AG04449 (cell line): ENCODE measurements at places on chromosomes 13 and 19.

DNA sequence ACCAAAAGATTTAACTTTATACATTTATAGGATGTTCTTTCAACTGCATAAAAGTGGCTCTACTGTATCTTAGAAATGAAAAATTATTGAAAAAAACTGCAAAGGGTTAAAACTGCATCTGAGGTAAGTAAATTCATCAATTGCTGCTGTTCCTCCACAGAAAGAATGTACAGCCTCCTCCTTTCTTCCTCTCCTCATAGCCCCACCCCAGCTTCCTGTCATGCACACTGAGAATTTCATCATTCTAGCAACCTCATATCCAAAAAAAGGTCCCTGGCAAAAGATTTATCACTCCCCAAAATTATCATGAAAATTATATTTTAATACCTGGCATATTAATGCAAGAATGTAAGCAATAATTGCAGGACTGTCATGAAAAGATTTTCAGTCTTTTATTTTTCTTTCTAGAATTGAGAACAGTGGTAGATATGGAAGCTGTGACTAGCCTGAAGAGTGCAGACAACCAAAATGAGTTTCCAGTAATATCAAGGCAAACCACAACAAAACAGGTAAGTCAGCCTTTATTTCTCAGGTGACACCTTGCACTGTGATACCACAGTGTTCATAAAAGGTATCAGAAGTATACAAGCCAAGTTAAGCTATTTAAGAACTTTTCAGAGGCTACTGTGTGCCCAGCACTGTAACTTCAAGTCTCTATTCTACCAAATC is 110.8 kb downstream of the SUCLA2 start:
- DNase-seq = no peak

DNA sequence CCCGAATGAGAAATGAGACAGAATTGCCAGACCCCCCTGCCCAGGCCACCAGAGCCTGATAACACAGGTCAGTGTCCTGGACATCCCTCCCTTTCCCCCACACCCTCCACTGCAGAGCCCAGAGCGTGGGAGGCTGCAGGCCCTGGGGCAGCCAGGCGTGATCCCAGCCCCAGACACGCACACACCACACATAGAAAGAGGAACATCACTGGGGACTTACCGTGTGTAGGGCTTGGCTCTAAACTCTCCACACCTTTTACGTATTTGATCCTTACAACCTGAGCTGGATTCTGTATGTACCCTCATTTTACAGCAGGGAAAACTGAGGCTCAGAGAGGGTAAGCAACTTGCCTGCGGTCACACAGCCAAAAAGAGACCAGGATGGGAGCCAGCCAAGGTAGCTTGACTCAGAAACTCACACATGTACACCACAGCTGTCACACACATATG is 334 bp upstream of the ANGPTL6 start:
- DNase-seq = no peak

GRCh38 chr19:49664171-49665035 is 1.3 kb downstream of the IRF3 start:
- DNase-seq = no peak

DNA sequence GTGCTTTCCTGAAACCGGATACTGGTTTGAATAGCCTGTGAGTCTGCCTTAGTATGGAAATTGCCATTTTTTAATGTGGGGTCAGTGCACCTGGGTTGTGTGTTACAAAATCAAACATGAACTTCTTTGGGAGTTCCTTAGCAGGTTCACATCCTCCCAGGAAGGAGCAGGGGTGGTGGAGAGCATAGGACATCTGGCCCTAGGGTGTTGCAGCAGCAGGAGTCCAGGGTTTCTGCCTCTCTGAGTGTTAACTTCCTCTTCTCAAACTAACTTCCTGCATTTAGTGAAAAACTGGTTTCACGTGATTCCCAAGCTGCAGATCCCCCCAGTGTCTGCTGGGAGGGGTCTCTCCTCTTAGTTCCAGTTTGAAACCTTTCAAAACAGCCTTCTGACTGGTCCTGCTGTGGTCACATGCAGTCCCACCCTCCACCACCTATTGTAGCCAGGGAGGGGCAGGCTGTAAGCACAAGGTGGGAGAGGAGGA is 7.2 kb downstream of the RNASEH2B start:
- no peak for DNase-seq

DNA sequence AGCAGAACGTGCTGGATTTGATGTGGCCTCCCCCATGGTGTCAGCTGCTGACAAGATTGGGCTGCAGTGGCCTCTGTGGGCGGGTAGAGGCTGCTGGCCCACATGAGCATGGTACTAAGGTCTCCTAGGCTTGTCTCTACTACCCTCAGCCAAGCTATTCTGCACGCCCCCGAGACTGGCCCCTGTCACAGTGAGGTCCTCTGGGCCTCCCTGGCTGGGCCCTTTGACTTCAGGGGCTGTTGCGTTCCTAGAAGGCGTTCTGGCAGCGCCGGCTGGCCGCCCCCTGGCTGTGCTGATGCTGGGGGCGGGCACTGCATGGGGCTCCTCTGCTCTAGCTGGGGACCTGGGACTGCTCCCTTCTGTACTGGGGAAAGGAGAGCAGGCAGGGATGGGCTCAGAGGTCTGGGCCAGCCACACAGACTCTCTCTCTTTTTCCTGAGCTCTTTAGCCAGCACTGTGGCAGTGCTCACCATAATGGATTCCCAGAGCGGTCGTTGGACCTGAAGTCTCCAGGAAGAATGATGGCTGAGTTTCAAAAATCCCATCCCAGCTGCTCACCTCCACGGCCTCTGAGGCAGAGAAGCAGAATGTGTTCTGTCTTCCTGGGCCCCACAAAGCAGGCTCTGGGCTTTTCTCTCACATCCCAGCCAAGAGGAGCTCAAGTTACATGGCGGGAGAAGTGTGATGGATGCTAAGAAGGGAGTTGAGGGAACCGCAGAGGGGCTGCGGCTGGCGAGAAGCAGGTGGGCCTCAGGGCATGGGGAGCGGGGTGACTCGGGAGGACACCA is 32.3 kb downstream of the TSSK6 start:
- no peak for DNase-seq

- no peak for DNase-seq
Observed at GRCh38 chr13:28384789-28385188, 110.1 kb downstream of the FLT1 start.

GRCh38 chr19:18153556-18154134 is 682 bp downstream of the PIK3R2 start:
- DNase-seq = no peak

DNA sequence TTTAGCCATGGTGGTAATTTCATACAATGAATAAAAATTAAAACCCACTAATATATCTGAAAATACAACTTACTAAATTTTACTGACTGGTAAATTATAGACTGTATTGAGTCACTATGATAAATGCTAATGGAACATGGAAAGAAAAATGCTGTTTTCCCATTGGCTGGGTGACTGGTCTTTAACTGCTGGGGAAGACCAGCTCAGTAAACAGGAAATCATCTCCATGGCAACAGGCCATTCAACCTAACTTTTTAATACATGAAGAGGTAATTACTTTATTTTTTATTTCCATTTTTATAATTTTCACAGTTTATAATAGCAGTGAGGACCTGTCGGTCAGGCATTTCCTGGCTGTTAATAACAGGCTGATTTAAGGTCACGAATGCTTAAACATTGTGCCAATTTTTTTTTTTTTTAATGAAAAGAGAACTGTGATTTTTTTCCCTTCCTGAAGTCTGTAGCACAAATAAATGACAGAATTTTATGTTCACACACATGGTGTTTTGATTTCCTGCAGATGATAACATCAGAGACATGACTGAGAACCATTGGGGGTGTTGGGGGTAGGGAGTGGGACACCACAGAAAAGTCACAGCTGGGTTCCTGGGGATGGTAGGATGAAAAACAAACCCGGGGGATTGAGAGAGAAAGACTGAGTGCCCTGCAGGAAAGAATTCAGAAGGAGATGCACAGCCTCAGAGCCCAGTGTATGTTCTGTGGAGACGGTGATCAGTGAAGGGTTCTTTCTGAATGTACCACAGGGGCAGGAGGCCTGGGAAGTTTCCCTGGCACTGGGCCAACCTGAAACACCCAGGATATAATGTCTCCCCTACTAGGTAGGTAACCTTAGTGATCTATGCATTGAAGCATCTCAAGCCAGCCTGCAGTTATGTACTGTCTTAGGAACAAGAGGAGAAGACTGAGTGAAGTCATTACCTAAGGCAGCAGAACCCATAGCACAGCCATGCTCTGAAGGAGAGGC is 297.1 kb downstream of the COG6 start:
- no peak for DNase-seq

GRCh38 chr19:29512748-29513147 is 13.0 kb upstream of the VSTM2B start:
- no peak for DNase-seq

DNA sequence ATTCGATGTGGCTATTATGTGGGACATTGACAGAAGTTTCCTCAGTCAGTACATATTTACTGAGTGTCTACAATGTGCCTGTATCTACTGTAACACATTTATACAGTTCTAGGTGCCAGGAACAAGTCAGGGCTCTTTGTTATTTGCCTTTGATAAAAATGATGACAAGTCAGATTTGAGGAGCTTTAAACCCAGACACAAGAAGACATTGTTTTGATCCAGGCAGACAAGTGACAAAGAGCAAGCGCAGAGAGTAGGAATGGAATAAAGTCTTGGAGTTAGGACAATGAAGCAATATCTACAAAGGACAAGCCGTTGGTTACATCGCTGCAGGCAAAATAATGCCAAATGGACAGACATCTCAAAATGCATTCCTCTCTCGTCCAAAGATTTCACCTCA is 70.1 kb downstream of the ITGBL1 start:
- no peak for DNase-seq

DNA sequence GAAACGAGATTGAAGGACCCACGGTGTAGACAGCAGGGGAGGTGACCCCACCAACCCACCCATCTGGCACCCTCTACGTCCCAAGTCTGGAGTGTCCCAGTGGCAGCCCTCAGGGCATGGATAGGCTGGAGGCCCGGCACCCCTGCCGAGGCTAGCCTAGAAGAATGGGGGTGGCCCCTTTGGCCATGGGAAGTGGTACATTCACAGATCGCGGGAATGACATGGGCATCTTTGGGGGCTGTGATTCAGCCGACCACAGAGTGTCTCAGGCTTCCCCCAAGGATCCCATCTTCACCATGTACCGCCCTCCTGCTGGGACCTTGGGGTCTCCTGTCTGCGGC is 11.3 kb upstream of the MKNK2 start:
- DNase-seq = no peak

- DNase-seq = no peak
Observed at GRCh38 chr13:95156208-95156607, 145.0 kb downstream of the ABCC4 start.

- DNase-seq = no peak
Observed at GRCh38 chr19:51820011-51820410, 25.1 kb downstream of the FPR3 start.

DNA sequence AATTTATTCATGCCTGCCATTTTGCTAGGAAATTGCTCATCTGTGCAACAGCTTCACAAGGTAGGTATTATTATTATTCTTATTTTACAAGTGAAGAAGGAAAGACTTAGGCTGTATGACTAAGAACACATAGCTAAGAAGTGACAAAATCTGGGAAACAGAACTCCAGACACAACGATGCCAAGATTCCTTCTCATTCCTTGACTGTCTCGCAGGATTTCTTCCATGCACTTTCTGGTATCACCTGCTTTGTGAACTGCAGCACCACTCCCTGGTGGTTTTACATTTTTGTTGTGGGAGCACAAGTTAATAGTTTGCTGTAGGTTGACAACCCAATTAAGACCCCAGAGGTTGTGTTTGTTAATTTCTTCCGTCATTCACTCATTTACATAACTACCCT is 188.5 kb downstream of the LACC1 start:
- DNase-seq = no peak

DNA sequence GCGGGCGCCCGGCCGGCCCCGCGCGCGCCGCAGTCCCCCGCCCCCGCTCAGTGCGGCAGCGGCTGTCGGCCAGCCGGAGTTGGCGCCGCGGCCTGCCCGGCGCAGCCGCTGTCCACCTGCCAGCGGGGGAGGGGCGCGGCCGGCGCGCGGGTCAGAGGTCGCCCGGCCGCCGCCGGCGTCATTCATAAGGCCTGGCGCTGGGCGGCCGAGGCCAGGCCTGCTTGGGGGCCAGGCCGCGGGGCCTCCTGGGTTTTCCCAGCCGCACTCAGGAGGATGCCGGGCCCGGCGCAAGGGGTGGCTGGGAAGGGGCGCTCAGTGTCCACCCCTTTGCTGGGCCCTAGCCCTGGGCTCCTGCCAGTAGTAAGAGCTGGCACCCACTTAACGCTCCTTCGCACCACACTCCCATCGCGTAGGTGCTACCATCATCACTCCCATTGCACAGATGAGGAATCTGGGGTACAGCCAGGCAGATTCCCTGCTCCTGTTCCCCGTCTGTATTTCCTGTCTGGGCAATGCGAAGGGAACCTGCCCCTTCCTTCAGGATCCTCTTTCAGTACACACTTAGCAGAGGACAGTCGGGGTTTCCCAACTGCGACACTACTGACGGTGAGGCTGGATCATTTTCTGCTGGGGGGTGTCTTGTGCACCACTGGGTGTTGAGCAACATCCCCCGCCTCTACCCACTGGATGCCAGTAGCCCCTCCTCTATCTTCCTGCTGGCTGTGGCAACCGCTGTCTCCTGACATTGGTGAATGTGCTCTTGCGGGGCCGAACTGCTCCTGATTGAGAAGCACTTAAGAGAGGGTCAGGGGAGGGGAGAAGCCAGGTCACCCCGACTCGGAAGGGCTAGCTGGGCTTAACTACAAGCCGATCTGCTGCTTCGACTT is 846 bp upstream of the PRKACA start:
- DNase-seq = peak; percentile 47

- DNase-seq = no peak
Observed at GRCh38 chr19:46192992-46193650, 36.4 kb upstream of the IGFL1 start.

DNA sequence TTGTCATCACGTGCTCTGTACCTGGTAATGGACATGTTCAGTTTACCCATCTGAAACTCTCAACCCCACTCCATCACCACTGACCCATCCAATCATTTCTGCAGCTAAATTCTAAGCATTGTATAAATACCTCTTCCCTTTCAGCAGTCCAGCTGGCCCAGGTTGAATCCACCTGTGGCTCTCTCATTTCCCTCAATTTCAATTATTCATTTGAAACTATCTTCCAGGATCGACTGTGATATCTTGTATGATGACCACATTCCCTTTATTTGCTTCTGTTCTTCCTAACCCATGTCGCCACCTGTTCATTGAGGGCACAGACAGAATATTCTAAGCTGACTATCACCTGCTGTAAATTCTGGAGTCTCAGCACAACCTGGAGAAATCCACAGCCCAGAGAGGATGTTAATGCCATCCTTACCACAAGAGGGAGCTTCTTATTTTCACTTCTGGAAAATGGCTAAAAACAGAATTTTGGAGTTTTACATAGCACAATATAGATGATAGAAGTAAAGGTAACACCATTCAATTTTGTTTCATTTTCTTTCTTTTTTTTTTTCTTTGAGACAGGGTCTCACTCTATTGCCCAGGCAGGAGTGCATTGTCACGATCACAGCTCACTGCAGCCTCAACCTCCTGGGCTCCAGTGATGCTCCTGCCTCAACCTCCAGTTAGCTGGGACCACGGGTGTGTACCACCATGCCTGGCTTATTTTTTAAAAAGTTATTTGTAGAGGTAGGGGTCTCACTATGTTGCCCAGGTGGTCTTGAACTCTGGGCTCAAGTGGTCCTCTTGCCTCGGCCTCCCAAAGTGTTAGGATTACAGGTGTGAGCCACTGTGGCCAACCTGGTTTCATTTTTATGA is 38.6 kb downstream of the ZNF823 start:
- DNase-seq = no peak
